ENCODE measurements at places on chromosomes 16 and 17.

DNA sequence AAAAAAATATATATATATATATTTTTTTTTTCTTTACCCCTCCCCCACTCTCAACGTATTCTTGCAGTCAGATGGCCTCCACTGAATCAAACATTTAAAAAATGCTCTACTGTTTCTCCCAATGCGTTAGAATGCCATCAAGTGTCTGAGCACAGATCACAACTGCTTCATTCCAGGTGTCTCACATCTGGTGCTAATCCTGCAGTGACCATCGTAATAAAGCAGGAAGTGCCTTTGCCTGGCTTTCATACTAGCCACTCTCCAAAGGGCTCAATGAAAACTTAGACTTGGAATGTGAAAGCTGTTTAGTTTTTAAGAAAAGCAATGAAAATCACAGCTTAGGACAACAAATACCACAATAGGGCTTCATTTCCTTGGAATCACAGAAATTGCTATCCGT is 37.2 kb downstream of the SKAP1 start:
- no peak overlapping the region for H3K4me3 ChIP-seq
- H3K27me3 ChIP-seq: no peaks in the 10 kb centered on the region
- no peak for DNase-seq

- H3K4me1 ChIP-seq: peaks cover 6% of the 10 kb centered on the region
- no peak overlapping the region for H3K27ac ChIP-seq
- no peaks in the 10 kb centered on the region for H3K36me3 ChIP-seq
- H3K4me3 ChIP-seq: no peak overlapping the region
- no peaks in the 10 kb centered on the region for H3K27me3 ChIP-seq
Measured at GRCh38 chr17:45326626-45327025, 9.8 kb upstream of the MAP3K14 start.

- no peaks in the 10 kb centered on the region for H3K27me3 ChIP-seq
- no peaks in the 10 kb centered on the region for H3K4me1 ChIP-seq
- no peak overlapping the region for H3K27ac ChIP-seq
- no peak for DNase-seq
- no peak overlapping the region for H3K4me3 ChIP-seq
- no peaks in the 10 kb centered on the region for H3K36me3 ChIP-seq
Measured at GRCh38 chr16:61366006-61366405, 670.2 kb downstream of the CDH8 start.

GRCh38 chr17:14429084-14429483 is 128.2 kb downstream of the HS3ST3B1 start:
- no peaks in the 10 kb centered on the region for H3K36me3 ChIP-seq
- peaks cover 47% of the 10 kb centered on the region for H3K4me1 ChIP-seq
- H3K4me3 ChIP-seq: peak overlapping the region; percentile 52
- H3K27me3 ChIP-seq: no peaks in the 10 kb centered on the region

GRCh38 chr17:73371285-73371684 is 59.5 kb upstream of the CDC42EP4 start:
- H3K4me3 ChIP-seq: no peak overlapping the region
- DNase-seq: no peak
- H3K27ac ChIP-seq: no peak overlapping the region
- H3K27me3 ChIP-seq: no peaks in the 10 kb centered on the region
- no peaks in the 10 kb centered on the region for H3K36me3 ChIP-seq

- H3K4me1 ChIP-seq: no peaks in the 10 kb centered on the region
- DNase-seq: no peak
- H3K27me3 ChIP-seq: no peaks in the 10 kb centered on the region
- H3K27ac ChIP-seq: no peak overlapping the region
Measured at GRCh38 chr16:63890081-63890480, 1231.8 kb downstream of the CDH11 start.

DNA sequence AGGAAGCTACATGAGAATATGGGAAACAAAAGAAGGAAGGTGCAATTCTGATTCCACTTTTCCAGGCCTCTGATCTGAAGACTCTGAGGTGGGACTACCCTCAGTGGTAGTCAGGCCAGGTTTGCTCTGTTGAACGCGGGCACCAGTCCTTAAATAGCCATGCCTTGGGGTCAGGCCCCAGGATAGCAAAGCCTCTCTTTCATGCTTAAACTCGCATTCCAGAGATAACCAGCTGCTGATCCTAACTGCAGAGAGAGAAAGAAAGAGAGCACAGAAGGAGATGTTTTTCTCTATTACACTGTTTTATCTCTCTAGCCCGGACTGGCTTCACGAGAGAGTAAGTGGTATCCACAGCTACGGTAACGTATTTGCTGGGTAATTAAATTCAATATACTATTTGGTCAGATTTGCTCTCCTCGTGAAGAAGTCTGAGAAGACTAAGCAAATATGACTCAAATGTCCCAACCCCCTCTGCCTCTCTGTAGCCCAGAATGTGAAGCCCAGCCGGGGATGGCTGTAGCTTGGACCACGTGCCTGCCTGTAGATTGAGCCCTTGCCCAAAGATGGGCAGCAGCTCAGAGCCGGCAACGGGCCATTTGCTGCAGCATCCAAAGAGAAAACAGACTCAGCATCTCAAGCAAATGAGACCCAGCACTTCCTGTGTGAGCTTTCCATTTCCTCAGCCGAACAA is 122.2 kb downstream of the SMG6 start:
- no peak overlapping the region for H3K27ac ChIP-seq
- no peak for DNase-seq
- no peaks in the 10 kb centered on the region for H3K4me1 ChIP-seq

- H3K27ac ChIP-seq: no peak overlapping the region
- no peaks in the 10 kb centered on the region for H3K36me3 ChIP-seq
Measured at GRCh38 chr16:84228256-84228838, 11.5 kb downstream of the KCNG4 start.

DNA sequence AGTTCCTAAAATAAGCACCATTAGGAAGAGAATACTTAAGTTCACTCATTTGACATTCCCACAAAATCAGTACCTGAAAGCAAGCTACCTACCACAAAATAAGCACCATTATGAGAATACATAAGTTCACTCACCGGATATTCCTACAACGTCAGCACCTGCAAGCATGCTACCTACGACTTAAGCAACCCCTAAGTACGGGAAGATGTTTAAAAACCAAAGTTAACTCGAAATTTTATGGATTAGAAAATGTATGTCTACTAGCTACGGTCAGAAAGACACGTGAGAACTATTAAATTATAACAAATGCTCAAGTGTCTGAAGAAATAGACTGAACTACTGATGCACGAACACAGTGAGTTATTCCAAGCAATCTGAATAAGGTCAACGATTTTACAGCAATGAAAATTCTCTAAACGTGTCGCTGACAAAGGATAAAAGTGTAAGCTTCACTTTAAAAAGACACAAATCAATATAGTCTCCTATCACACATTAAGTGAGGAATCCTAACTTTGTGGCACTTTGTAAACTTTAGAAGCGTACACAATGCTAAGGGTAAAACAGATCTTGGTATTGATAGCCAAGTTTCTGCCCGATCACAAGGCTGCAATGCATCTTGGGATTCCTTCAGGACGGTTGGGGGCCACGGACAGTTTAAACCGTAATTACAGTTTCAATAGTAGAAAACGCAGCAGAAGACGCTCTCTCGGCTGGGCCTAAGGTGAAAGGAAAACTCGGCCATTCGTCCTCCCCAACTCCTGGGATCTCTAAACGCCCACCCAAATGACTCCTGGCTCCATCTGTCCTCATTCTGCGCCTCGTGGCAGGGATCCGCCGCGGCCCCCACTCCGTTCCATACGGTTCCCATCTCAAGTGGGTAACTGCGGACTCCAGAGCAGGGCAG is 1.3 kb downstream of the GSPT1 start:
- H3K27me3 ChIP-seq: no peaks in the 10 kb centered on the region
- H3K36me3 ChIP-seq: no peaks in the 10 kb centered on the region
- H3K4me1 ChIP-seq: peaks cover 40% of the 10 kb centered on the region

DNA sequence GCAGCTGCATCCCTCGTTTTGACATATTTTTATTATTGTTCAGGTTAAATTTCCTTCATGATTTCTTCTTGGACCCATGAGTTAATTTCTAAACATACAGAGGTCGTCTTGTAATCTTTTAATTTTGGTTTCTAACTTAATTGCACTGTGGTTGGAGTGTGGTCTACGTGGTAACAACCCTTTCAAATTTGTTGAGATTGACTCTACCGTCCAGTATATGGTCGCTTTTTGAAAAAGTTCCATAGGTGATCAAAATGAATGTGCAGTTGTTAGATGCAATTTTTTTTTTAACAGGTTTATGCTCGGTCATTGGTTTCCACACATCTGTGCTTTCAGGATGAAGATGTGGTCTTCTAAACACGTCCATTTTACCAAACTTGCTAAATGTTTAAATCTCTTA is 11.0 kb upstream of the SLC6A4 start:
- no peaks in the 10 kb centered on the region for H3K4me1 ChIP-seq
- H3K36me3 ChIP-seq: peaks cover 34% of the 10 kb centered on the region
- no peak for DNase-seq
- no peaks in the 10 kb centered on the region for H3K27me3 ChIP-seq

- H3K4me3 ChIP-seq: peak overlapping the region; percentile 88
- H3K4me1 ChIP-seq: peaks cover 36% of the 10 kb centered on the region
- H3K27me3 ChIP-seq: no peaks in the 10 kb centered on the region
- DNase-seq: peak; percentile 39
- H3K36me3 ChIP-seq: no peaks in the 10 kb centered on the region
Measured at GRCh38 chr16:85556456-85557082, 56.6 kb upstream of the GSE1 start.

GRCh38 chr17:78995761-78996451 is 13.7 kb downstream of the CANT1 start:
- no peak for DNase-seq
- H3K4me3 ChIP-seq: no peak overlapping the region
- no peaks in the 10 kb centered on the region for H3K27me3 ChIP-seq
- H3K27ac ChIP-seq: no peak overlapping the region
- H3K4me1 ChIP-seq: peaks cover 7% of the 10 kb centered on the region
- peaks cover 81% of the 10 kb centered on the region for H3K36me3 ChIP-seq

GRCh38 chr16:17465460-17465859 is 5.3 kb downstream of the XYLT1 start:
- no peaks in the 10 kb centered on the region for H3K27me3 ChIP-seq
- peaks cover 42% of the 10 kb centered on the region for H3K4me1 ChIP-seq
- H3K4me3 ChIP-seq: no peak overlapping the region
- no peak for DNase-seq

GRCh38 chr16:79047337-79047736 is 553.2 kb downstream of the MAF start:
- no peaks in the 10 kb centered on the region for H3K27me3 ChIP-seq
- H3K27ac ChIP-seq: no peak overlapping the region
- H3K4me1 ChIP-seq: peaks cover 17% of the 10 kb centered on the region
- no peak overlapping the region for H3K4me3 ChIP-seq
- DNase-seq: no peak

DNA sequence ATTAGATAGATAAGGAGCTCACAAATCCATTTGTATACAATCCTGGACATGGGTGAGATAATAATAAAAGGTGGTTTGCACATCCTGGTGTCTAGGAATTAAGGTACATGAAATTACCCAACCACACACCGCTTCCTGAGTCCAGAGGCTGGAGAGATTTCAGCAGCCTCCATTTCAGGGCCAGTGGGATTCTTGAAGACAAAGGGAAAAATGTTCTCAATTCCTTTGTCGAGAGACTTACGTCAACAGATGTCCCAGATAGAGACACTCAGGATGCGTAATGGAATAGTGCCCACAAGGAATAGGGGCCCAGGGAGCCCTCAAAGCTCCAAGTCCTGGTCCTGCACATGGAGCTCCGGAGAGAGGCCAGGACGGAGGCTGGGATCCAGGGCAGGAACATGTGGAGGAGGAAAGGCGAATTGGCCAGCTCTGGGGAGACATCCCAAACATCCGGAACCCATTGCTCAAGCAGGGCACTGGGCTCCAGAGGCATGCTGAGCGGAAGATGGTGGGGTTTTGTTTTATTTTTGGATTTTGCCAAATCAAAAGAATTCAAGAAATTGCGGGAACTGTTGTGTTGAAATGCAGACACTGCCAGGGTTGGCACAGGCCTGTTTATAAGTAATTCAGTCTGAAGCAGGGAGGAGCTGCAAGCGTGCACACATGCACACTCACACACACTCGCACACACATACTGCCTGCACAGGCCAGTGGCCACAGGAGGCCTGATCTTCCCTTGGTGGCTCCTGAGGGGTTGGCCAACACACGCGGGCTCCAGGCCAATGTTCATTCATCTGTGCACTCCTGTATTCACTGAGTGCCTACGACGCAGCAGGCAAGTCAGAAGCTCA is 97.2 kb downstream of the NOG start:
- no peak overlapping the region for H3K27ac ChIP-seq
- no peak for DNase-seq
- H3K4me3 ChIP-seq: no peak overlapping the region
- H3K4me1 ChIP-seq: no peaks in the 10 kb centered on the region
- H3K36me3 ChIP-seq: no peaks in the 10 kb centered on the region
- peaks cover 3% of the 10 kb centered on the region for H3K27me3 ChIP-seq

- peaks cover 92% of the 10 kb centered on the region for H3K4me1 ChIP-seq
- DNase-seq: peak; percentile 78
- peak overlapping the region; percentile 99 for H3K27ac ChIP-seq
- H3K27me3 ChIP-seq: no peaks in the 10 kb centered on the region
- peak overlapping the region; percentile 96 for H3K4me3 ChIP-seq
Measured at GRCh38 chr17:40319651-40320540, 10.9 kb downstream of the RARA start.
